ENCODE measurements at places on chromosomes 13 and 19.

DNA sequence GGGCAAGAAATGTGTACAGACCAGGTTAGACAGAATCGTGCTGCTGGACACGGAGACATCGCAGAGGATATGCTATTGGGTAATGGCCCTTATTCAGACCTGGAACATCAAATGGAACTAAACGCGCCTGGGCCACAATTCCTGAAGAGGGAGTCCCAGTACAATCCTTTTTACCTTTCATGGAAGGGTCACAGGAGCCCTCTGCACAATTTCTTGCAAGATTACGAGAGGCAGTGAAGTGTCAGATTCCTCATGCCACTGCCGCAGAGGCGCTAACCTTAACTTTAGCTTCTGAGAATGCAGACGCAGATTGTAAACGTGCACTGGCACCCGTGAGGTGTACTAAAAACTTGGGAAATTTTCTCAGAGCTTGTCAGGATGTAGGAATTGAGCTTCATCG is 18.1 kb downstream of the CLEC4M start:
- DNase-seq, result no peak

GRCh38 chr13:97568850-97569249 is 134.9 kb downstream of the RAP2A start:
- DNase-seq, result no peak

DNA sequence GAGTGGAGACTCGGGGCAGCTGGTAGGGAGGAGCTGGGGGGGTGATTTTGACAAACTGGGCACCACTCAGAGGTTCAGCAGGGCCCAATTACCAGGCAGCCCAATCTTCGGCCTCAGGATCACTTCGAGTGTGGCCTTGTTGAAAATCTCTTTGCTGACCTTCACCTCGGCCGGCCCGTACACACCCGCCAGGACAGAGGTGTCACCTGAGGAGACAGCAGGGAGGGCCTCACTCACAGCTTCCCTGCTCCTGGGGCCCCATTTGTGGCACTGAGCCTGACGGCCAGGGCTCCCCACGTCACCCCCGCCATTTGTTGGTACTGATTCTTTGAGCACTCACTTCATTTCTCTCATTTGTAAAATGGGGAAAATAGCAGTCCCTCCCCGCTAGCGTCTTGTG is 4.4 kb downstream of the EXOSC5 start:
- no peak for DNase-seq

GRCh38 chr13:105070452-105070851 is 1465.0 kb downstream of the EFNB2 start:
- DNase-seq, result no peak

- DNase-seq, result no peak
Observed at GRCh38 chr13:82947683-82948082, 934.6 kb downstream of the SLITRK1 start.
